ENCODE measurements at places on chromosomes 11 and 22. TPM values are rescaled to one million over a fixed set of nuclear protein-coding genes. Genes with fewer than 3 reads are reported as not detected.
A peak's percentile ranks its signal among the peaks of the same experiment; 100 is the strongest.

DNA sequence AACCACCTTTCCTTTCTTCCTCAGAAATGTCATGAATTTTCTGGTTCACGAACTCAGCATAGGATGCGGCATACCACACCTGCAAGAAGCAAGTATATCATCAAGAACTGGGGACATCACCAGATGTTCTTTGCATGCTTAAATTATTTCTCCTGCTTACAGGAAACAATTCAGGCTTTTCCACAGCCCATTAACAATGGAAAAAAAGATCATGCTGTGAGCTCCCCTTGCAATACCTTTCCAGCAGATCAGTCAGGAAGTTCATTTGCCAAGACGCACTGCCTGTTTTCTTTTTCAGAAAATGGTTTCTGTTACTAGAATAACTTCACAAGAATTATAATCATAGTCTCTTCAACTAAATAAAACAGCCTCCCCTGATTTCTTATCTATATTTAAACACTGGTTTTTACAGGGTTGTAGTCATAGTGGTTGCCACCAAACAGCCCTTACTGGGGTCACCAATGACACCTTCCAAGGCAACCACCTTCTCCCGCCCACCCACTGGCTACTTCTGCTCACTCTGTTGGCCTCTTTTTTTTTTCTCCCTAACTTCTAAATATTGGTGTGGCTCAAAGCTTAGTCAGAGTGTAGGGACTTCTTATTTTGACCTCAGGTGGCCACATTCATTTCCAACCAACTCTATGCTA lies 42.3 kb upstream of the NFRKB start:
- no peak for DNase-seq

DNA sequence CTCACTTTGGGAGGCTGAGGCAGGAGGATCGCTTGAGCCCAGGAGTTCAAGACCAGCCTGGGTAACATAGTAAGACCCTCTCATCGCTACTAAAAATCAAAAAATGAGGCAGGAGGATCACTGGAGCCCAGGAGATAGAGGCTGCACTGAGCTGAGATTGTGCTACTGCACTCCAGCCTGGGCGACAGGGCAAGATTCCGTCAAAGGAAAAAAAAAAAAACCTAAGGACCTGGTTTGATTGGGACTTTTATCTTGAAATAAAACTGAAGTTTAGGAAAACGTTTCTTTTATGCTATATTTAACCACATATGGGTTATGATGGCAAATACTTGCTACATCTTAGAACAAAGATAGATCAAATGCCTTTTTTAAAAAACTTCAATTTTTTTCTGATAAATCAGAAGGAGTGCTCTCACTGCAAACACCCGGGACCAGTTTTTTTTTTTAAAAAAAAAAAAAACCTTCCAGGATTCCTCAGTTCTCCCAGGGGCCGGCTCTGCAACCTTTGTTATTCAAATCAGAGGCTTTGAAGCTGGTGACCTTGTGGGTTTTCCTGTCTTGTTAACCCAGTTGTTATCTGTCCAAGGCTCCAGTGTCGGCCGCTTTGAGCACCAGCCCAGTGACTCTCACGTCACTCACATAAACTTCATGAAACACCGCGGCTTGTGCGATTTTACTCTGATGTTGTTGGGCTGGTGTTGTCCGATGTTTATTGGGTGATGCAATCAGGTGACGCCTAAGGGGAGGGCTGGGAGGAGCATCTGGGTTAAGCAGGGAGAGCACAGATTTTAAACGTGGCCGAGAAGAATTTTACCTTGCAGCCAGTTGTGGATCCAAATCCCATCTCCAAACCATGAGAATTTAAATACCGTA lies 24.7 kb upstream of the SLC22A12 start:
- DNase-seq = peak; percentile 36

DNA sequence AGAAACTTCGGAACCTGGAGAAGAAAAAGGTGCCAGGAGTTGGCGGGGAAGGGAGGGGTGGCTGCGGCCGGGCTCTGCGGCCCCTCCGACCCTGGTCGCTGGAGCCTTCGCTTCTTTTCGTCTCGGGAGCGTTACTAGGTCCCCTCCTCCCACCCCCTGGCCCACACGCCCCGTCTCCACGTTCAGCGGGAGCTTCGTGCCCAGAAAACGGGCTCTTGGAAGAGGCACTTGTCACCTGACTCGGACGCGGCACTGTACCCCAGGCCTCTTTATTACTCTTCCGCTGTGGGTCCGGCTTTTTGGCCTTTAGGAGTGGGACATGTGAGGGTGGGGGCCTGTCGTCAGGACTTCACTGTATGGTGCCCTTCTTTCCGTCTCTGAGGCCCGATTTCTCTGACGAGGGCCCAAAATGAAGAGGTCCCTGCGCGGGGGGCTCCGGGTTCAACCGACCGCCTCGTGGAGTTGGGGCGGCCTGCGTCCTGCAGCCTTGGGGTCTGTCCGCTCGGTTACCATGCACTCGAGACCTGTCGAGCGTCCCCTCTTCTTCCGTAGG lies 1.2 kb downstream of the CAPRIN1 start:
- DNase-seq = peak; percentile 9

GRCh38 chr11:2586793-2587131 lies 113.0 kb downstream of the KCNQ1OT1 start:
- no peak for DNase-seq

DNA sequence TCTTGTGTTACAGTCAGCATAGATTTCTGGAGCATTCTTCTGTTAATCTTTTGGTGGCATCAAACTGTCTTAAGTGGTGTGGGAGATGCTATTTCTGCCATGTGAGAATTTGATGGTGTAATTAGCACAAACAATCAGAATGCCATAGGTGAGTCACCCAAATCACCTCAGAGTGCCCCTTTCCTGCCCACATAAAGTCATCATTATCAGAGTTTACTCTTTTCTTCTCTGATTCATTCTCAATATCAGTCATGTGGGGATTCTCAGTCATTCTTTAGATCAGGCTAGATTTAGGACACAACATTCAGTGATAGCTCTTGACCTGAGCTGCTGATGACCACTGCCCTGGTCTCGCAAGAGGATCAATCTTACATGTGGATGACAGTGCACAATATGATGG lies 23.7 kb upstream of the MS4A6A start:
- DNase-seq = no peak

DNA sequence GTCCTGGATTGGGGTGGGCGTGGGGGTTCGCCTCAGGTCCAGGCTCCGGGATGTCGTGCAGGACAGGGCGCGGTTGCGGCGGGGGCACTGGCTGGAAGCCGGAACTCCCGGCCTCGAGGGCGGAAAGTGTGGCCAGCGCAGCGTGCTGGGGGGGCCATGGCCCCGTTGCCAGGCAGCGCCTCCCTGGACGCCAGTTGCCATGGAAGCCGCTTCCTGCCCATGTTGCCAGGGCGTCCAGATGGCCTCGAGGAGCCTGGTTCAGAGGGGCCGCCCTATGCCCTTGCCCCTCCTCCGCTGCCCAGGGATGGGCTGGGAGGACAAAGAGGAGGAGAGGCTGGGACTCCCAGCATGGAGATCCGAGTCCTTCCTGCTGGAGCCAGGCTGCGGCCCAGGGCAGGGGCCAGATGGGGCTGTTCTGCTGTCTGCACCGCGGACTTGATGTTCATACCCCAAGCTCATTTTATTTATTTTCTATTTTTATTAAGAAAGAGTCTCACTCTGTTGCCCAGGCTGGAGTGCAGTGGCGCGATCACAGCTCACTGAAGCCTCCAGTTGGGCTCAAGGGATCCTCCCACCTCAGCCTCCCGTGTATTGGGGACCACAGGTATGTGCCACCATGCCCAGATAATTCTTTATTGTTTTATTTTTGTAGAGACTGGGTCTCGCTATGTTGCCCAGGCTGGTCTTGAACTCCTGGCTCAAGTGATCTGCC lies 4.6 kb upstream of the CCDC188 start:
- no peak for DNase-seq

- DNase-seq = no peak
Observed at GRCh38 chr11:2389377-2390026, 11.0 kb upstream of the TSSC4 start.

GRCh38 chr11:4039011-4039410 lies 55.6 kb upstream of the RRM1 start:
- DNase-seq = no peak

- DNase-seq = peak; percentile 3
Observed at GRCh38 chr11:105862736-105863367, 159.2 kb downstream of the MSANTD4 start.

- DNase-seq = peak; percentile 77
Observed at GRCh38 chr22:28051787-28052356, 132.8 kb upstream of the PITPNB start.

- no peak for DNase-seq
Observed at GRCh38 chr11:64694821-64695365, 28.1 kb downstream of the NRXN2 start.

GRCh38 chr11:82937554-82937953 lies 36.0 kb downstream of the DDIAS start:
- DNase-seq = no peak

DNA sequence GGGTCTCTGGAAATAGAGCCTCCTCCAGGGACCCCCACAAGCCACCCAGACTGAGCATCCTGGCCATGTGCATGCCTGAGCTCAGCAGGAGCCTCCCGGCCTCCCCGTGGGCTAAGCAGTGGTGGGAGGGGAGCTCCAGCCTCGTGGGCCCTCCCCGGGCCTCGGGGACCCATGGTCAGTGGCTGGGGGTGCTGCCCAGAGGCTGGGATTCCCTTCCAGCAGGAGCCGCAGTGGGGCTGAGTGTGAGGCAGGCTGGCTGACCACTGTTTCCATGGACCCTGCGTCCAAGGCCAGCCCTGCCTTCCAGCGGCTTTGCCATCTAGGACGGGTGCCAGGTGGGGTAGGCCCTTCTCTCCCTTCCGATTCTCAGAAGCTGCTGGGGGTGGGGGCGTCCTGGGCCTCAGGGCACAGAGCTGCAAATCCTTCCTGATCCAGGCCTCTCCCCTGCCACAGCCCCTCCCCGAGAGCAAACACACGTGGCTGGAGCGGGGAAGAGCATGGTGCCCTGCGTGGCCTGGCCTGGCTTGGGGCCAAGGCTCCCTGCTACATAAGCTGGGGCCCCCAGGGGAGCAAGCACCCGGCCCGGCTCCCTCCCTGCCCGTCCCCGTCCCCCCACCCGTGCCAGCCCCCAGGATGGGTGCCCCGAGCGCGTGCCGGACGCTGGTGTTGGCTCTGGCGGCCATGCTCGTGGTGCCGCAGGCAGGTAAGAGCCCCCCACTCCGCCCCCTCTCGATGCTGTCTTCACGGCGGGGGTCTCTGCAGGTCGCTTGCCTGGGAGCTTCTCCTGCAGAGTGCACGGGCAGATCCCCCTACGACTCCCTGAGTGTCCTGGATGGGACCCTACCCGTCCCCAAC lies at the start of gene MUC5B:
MUC5B (plus strand) TSS at position 576 of the 855 bp plus-strand sequence; CDS start at position 634, 58 bp downstream.
- DNase-seq = peak; percentile 75

GRCh38 chr11:15836795-15837194 lies 519.6 kb downstream of the SOX6 start:
- no peak for DNase-seq

GRCh38 chr11:120556797-120557196 lies 45.2 kb downstream of the GRIK4 start:
- DNase-seq = no peak

- DNase-seq = no peak
Observed at GRCh38 chr11:28596816-28597215, 488.6 kb downstream of the METTL15 start.

DNA sequence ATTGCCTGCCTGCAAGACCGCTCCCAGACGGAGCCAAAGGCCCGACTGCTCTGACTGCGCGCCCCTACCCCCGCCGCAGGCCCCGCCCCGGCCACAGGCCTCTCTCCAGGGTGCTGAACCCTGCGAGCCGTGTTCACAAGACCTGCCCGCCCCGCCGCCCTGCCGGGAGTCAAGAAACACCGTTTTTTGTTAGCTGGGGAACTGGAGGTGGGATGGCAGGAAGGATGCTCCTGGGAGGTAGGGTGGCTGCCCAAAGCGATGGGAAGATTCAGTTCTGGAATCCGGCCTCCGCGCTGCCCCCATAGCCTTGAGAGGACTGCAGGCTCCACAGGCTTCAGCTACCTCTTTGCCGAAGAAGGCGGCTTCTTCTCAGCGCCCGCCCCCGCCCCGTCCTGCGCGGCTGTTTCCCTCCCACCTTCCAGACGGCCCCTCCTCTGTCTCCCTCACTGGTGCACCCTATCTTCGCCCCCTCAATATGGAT lies 2.7 kb upstream of the PDE2A start:
- peak; percentile 75 for DNase-seq

DNA sequence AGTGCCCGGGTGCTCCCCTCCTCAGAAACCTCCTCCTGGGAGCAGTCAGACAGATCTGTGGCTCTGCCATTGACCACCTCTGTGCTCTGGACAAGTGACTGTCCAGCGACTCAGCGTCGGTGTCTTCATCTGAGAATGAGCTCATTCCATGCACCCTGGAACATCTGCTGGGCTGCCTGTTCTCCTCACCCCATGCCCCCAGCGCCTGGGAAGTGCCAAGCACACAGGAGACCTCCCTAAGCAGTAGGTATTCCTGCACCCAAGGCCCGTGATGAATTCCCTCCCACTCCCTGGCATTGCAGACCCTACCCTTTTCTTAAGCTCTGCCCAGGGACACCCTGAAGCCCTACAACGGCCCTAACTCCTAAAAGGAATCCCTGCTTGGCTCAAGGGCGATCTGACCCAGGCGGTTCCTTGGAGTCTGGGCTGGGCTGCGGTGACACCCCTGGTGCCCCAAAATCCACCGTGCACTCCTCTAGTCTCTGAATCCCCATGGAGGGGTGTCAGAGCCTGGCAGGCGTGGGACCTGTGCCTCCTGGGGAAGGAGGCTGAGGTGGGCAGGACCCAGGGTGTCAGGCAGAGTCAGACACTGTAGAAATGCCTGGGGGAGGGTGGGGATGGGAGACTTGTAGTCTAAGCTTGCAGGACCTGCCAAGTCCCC lies 92.0 kb downstream of the CEP164 start:
- DNase-seq = no peak

DNA sequence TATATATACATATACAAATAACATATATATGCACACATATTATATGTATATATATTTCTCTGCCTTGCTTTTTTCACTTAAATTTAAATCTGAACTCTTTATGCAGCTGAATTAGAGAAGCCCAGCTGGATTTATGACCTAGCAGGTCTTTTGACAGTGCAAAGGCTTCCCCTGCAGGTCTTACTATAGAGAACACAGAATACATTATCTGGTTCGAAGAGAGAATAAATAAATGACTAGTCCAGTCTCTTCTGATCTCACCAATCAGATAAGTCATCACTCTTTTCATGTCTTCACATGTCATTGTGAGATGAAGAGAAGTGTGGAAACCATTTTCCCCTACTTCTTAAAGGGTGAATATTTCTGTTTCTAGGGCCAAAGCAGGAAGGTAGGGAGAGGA lies 58.2 kb downstream of the OR10A6 start:
- no peak for DNase-seq

Gene TRIM49C
- total RNA-seq = not detected

Gene ANO9
- total RNA-seq = 32.2 TPM

Gene FAM227A
- 10.8 TPM for total RNA-seq

Gene NLRP10
- total RNA-seq = not detected

Measured in Calu3 (cell line).